Uterine smooth muscle cell (primary cell): ENCODE measurements at places on chromosomes 1 and 21. TPM values are rescaled to one million over a fixed set of nuclear protein-coding genes. Genes with fewer than 3 reads are reported as not detected.

The AKT3 gene
- 46.9 and 66.9 TPM in 2 replicates for total RNA-seq

The FCGR2B gene
- not detected in 2 replicates for total RNA-seq

The TMEM54 gene
- total RNA-seq, result 53.0 and 70.0 TPM in 2 replicates

The UBL4B gene
- total RNA-seq, result not detected in 2 replicates

The GMEB1 gene
- 7.4 and 10.7 TPM in 2 replicates for total RNA-seq

The C1orf94 gene
- total RNA-seq, result under 0.01 and 0.12 TPM in 2 replicates

The RGS18 gene
- not detected in 2 replicates for total RNA-seq

The ICOSLG gene
- 0.11 and 0.50 TPM in 2 replicates for total RNA-seq

The OR2AK2 gene
- total RNA-seq, result 0.25 TPM in 1 of 2 replicates, not detected in the other

The TNNI3K gene
- 0.77 TPM in 1 of 2 replicates, not detected in the other for total RNA-seq

The ZMYND12 gene
- total RNA-seq, result 0.66 and 1.00 TPM in 2 replicates

The HPDL gene
- total RNA-seq, result 0.62 and 3.0 TPM in 2 replicates

The TFAP2E gene
- 0.11 and 0.12 TPM in 2 replicates for total RNA-seq

The PINK1 gene
- total RNA-seq, result 99.3 and 101 TPM in 2 replicates

The NUAK2 gene
- total RNA-seq, result 1.00 and 2.2 TPM in 2 replicates

The WNT3A gene
- not detected in 2 replicates for total RNA-seq

The A3GALT2 gene
- total RNA-seq, result not detected in 2 replicates

The ERRFI1 gene
- 42.6 and 78.2 TPM in 2 replicates for total RNA-seq

The LCE2C gene
- total RNA-seq, result not detected in 2 replicates

The SLC22A15 gene
- total RNA-seq, result 8.2 and 20.7 TPM in 2 replicates

The PCP4L1 gene
- not detected in 2 replicates for total RNA-seq

The PATJ gene
- total RNA-seq, result 9.0 and 14.0 TPM in 2 replicates

The FCRL6 gene
- total RNA-seq, result not detected in 2 replicates

The S100A10 gene
- 60.1 and 106 TPM in 2 replicates for total RNA-seq

The TNFAIP8L2 gene
- total RNA-seq, result not detected in 2 replicates

The NBPF15 gene
- 50.1 and 56.6 TPM in 2 replicates for total RNA-seq

The CELF3 gene
- total RNA-seq, result not detected in 2 replicates

The VANGL2 gene
- total RNA-seq, result under 0.01 TPM in 1 of 2 replicates, not detected in the other

The ODR4 gene
- total RNA-seq, result 19.9 and 22.5 TPM in 2 replicates

The HES3 gene
- not detected in 2 replicates for total RNA-seq

The MTARC1 gene
- 2.1 and 2.6 TPM in 2 replicates for total RNA-seq

The RPE65 gene
- total RNA-seq, result not detected in 2 replicates

The IL19 gene
- not detected in 2 replicates for total RNA-seq

The MCOLN3 gene
- total RNA-seq, result 3.8 and 6.5 TPM in 2 replicates

The BNIPL gene
- total RNA-seq, result 0.11 and 1.00 TPM in 2 replicates

The FCRL5 gene
- not detected in 2 replicates for total RNA-seq
